Effector memory CD4-positive, alpha-beta T cell (primary cell): ENCODE measurements at places on chromosomes 5 and 9.
A peak's percentile ranks its signal among the peaks of the same experiment; 100 is the strongest.

- H3K4me1 ChIP-seq: no peaks in the 10 kb centered on the region
- H3K36me3 ChIP-seq: no peaks in the 10 kb centered on the region
- DNase-seq: no peak
- no peak overlapping the region for H3K27ac ChIP-seq
Measured at GRCh38 chr5:123116058-123116457, 27.0 kb downstream of the PRDM6 start.

DNA sequence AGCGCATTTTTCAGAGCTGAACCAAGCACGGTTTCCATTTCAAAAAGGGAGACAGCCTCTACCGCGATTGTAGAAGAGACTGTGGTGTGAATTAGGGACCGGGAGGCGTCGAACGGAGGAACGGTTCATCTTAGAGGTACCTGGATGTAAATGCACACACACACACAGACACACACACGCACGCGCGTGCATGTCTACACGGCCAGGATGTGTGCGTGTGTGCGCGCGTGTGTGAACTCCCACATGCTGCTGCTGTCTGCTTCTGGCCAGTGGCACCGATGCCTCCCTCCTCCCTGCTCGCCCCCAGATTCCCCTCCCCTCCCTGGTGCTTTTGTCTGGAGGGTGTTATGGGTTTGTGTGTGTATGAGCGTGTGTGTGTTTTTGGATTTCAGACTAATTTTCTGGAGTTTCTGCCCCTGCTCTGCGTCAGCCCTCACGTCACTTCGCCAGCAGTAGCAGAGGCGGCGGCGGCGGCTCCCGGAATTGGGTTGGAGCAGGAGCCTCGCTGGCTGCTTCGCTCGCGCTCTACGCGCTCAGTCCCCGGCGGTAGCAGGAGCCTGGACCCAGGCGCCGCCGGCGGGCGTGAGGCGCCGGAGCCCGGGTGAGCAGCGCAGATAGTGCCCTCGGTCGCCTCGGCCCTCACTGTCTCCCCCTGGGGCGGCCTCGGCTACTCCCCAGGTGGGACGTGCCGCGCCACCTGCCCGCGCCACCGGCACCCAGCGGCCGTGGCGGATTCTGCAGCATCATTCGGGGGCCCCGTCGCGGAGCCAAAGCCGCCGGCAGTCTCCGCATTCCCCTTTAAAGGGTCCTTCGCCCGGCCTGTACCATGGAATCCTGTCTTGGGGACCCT, at the start of gene NTRK2:
TSS of gene NTRK2 (plus strand) at position 442 of the 850 bp plus-strand sequence. CDS start 1,020 bp downstream, outside the sequence.
- H3K27ac ChIP-seq: no peak within 1 kb of the TSS
- no peaks in the 10 kb centered on the region for H3K27me3 ChIP-seq
- H3K4me3 ChIP-seq: peak within 1 kb of the TSS; percentile 32

DNA sequence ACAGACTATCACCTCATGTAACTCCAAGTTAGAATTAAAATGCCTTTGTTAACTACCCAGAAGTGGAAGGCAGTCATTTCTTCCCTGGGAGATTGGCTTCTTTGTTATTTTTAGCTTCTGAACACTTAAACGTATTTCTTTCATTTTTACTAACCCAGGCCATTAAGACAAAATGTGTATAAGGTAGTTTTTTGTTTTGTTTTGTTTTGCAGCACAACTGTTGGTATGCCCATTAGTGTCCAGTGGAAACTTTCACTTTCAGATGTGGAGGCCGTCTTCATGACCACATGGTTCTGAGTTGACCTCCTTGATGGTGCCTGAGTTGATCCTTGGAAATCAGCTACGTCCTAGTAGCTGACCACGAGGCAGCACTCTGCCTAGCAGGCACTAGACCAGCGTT, 264.6 kb upstream of the ZNF608 start:
- no peaks in the 10 kb centered on the region for H3K27me3 ChIP-seq
- no peak for DNase-seq
- no peaks in the 10 kb centered on the region for H3K36me3 ChIP-seq
- H3K4me1 ChIP-seq: no peaks in the 10 kb centered on the region
- no peak overlapping the region for H3K4me3 ChIP-seq
- H3K27ac ChIP-seq: no peak overlapping the region

DNA sequence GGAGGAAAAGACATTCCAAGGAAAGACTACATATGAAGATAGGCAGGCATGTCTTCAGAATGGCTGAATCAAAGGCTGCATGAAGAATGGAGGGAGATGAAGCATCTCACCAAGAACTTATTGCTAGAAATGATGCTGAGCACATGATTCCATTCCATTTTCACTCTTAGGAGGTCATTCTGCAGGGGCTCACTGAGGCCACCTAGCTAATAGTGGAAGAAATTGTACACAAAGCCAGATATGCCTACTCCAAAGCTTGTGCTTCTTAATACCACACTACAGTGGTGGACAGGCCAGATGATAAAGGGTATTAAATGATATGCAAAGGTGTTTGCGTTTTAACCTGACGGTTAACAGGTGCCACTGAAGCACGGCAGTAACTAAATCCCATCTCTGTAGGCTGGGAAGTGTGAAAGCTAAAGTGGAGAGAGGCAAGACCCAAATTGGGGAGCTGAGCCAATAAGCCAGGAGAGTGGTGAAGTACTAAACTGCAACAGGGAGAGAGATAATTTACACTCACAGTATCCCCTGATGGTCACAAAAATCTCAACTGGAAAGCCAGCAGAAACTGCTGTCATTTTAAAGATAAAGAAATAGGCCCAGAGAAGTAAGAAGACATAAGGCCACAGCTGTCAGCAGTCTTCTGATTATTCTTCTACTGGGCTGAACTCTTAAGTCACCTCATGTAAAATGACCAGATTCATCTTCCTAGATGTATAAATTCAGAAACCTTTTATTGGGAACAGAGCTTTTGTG, 14.6 kb downstream of the NDUFA8 start:
- DNase-seq: no peak
- no peak overlapping the region for H3K4me3 ChIP-seq
- peaks cover 50% of the 10 kb centered on the region for H3K36me3 ChIP-seq
- H3K27ac ChIP-seq: no peak overlapping the region
- H3K27me3 ChIP-seq: no peaks in the 10 kb centered on the region

DNA sequence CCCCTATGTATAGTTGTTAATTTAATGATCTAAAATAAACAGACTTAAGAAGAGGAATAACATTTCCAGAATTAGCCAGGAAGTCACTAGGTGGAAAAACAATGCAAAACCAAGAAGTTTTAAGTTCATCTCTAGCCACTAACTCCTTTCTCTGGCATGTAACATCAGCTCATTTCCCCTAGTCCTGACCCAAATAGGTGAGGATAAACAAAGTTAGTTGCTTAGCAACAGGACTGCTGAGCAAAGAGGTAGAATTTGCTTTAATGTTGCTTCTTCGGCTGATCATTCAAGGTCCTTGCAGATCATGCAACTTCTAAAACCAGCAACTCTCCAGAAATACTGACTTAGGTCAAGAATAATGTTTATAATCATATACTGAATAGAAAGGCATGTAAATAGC, 675.8 kb downstream of the CETN3 start:
- DNase-seq: no peak
- H3K27me3 ChIP-seq: no peaks in the 10 kb centered on the region
- no peaks in the 10 kb centered on the region for H3K36me3 ChIP-seq
- no peak overlapping the region for H3K27ac ChIP-seq

DNA sequence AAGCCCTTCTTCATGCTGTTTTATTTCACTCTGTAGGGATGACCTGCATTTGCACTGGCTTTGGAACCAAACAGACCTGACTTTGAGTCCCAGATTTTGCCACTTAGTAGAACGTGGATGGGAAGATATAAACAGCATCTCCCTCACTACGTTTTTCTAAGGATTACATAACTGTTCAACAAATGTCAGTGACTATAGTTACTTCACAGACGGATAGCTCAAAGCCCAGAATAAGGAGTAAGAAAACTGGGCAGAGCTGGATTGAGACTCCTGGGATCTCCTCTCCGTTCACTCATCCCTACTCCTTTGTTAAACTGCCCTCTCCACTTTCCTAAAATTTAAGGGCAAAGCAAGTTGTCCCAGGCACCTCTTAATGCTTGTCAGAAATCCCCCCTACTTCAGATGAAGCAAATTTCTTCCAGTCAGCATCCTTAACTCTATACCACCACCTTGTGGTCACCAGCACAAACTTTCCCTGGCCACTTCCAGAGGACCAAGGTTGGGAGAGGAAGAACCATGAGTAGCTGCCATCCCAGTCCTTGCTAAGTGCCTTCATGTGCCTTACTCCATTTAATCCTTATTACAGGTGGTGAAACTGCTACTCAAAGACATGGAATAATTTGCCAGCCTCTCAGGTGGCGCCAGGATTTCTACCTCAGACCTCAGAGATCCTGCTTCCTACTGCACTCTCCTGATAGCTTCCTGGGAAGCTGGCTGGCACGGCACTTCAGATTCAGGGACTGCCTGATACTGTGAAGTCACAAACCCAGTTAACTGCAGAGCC, 38.4 kb downstream of the EGR1 start:
- peaks cover 17% of the 10 kb centered on the region for H3K36me3 ChIP-seq
- H3K4me1 ChIP-seq: no peaks in the 10 kb centered on the region
- no peaks in the 10 kb centered on the region for H3K27me3 ChIP-seq
- H3K27ac ChIP-seq: no peak overlapping the region
- no peak overlapping the region for H3K4me3 ChIP-seq

DNA sequence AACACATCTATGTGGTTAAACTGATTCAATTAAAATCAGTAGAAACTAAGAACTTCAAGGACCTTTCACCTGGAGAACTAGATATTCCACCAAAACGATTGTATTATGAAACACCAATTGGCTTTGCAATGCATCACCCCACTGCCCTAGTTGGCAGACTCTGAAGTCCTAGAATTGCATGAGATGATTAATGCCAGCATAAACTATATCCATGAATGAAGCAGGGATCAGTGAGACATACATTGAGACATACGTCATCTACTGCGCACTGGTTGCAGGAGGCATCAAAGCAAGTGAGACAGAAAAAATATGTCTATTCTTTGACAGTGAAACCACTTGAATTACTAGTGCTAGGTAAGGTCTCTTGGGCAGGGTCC, 9.7 kb upstream of the ZNF354A start:
- H3K27me3 ChIP-seq: no peaks in the 10 kb centered on the region
- H3K4me3 ChIP-seq: no peak overlapping the region
- no peak for DNase-seq
- no peaks in the 10 kb centered on the region for H3K36me3 ChIP-seq

DNA sequence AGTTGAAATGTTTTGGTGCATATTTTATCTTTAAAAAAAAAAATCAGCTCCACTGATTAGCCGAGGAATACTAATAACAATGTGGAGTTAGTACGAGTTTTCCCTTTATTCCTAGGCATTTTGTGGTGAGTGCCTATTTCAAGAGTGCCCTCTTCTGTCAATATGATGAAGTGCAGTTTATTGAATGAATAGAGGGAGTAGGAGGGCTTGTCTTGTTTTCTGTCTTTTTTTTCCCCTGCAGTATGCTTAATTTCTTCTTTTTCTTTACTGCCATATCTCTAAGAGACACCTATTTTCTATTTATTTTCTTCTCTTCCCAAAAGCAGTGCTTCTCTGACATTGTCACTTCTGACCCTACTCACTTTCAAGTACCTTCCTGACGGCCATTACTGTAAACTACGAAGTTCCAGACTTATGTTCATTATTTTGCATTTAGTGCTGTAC, 169.6 kb upstream of the PITX1 start:
- H3K36me3 ChIP-seq: no peaks in the 10 kb centered on the region
- H3K27me3 ChIP-seq: no peaks in the 10 kb centered on the region
- no peak for DNase-seq
- no peak overlapping the region for H3K4me3 ChIP-seq
- H3K4me1 ChIP-seq: no peaks in the 10 kb centered on the region
- H3K27ac ChIP-seq: no peak overlapping the region

- no peak overlapping the region for H3K4me3 ChIP-seq
- H3K27ac ChIP-seq: no peak overlapping the region
- no peaks in the 10 kb centered on the region for H3K36me3 ChIP-seq
Measured at GRCh38 chr5:40402007-40402364, 277.7 kb upstream of the PTGER4 start.

DNA sequence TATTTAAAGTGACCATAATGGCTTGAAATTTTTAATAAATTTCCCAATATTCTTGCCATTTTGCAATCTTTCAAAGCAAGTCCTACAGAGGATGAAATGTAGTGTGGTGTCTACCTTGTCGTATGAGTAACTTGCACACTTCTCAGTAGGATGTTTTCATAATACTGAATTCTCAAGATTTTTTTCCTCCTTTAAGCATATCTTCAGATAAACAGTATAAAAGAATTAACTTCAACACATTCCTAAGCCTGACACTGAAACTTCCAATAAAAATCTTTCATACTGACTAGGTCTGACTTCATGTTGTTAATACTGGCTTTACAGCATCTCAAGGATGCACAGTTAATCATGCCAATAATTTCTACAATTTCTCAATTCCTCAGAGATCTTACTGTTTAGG, 62.0 kb downstream of the DROSHA start:
- no peaks in the 10 kb centered on the region for H3K27me3 ChIP-seq
- peaks cover 42% of the 10 kb centered on the region for H3K36me3 ChIP-seq
- H3K4me3 ChIP-seq: no peak overlapping the region

DNA sequence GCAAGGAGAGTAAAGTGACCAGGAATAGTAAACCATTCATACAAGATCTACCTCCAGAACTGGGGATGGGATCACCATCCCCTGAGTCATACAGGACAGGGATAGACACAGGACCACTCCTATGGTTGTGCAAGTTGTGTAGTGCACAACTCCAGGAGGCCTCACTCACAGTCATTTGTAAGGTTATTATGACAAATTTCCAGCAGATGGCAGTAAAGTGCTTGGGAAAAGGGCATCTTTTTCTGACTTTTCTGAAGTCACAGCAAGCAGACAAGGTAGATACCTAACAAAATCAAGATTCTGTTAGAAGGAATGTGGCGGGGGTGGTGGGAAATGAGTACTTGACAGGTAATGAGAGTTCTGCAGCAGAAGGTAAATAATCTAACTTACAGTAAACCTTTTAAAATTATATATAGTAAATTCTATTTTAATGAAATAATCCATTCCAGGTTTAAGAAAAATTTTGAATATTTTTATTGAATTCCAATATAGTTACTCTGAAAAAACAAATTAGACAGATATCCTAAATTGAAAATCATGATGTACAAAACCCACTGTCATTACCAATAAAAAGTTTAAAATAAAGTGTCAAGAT, 16.7 kb upstream of the KIF27 start:
- no peak overlapping the region for H3K27ac ChIP-seq
- no peaks in the 10 kb centered on the region for H3K27me3 ChIP-seq
- H3K4me3 ChIP-seq: no peak overlapping the region
- DNase-seq: peak; percentile 20

DNA sequence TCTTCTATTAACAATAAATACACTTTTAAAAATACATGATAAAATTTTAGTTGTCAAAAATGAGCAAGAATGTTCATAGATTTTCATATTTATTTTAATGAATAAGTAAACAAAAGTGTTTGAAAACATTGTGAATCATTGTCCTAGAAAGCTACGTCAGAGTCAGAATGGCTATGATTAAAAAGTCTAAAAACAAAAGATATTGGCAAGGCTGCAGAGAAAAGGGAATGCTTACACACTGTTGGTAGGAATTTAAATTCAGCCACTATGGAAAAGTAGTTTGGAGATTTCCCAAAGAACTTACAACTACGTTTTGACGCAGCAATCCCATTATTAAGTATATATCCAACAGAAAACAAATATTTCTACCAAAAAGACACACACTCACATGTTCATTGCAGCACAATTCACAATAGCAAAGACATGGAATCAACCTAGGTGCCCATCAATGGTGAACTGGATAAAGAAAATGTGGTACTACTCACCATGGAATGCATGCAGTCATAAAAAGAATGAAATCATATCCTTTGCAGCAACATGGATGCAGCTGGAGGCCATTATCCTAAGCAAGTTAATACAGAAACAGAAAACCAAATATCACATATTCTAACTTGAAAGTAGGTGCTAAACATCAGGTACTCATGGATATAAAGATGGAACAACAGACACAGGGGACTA, 49.2 kb upstream of the FBXL17 start:
- DNase-seq: no peak
- no peaks in the 10 kb centered on the region for H3K27me3 ChIP-seq
- H3K36me3 ChIP-seq: no peaks in the 10 kb centered on the region

- H3K36me3 ChIP-seq: no peaks in the 10 kb centered on the region
- peaks cover 5% of the 10 kb centered on the region for H3K27me3 ChIP-seq
- H3K4me1 ChIP-seq: no peaks in the 10 kb centered on the region
Measured at GRCh38 chr9:107274953-107275422, 8.1 kb upstream of the RAD23B start.
